A375 (cell line): ENCODE measurements at places on chromosomes 16 and 17. TPM values are rescaled to one million over a fixed set of nuclear protein-coding genes. Genes with fewer than 3 reads are reported as not detected.

The HOXB9 gene
- 22.0 and 22.8 TPM in 2 replicates for total RNA-seq

The ELOB gene
- total RNA-seq: 281 and 333 TPM in 2 replicates

The SLC43A2 gene
- 0.77 and 1.4 TPM in 2 replicates for total RNA-seq

The MC1R gene
- total RNA-seq: 12.2 and 13.8 TPM in 2 replicates

The KLHL10 gene
- total RNA-seq: not detected in 2 replicates

The TP53TG3C gene
- 0.90 and 1.1 TPM in 2 replicates for total RNA-seq

The WNT9B gene
- not detected in 2 replicates for total RNA-seq

The SMARCE1 gene
- 90.3 and 93.7 TPM in 2 replicates for total RNA-seq

The OR1A1 gene
- total RNA-seq: not detected in 2 replicates

The HSF5 gene
- total RNA-seq: 0.08 TPM in 1 of 2 replicates, not detected in the other

The EME1 gene
- 27.2 and 31.6 TPM in 2 replicates for total RNA-seq

The MRPS23 gene
- total RNA-seq: 55.9 and 63.1 TPM in 2 replicates

The LYRM1 gene
- 34.4 and 43.3 TPM in 2 replicates for total RNA-seq

The TBC1D3K gene
- total RNA-seq: not detected in 2 replicates

The TMEM238L gene
- not detected in 2 replicates for total RNA-seq

The GNG13 gene
- total RNA-seq: not detected in 2 replicates

The C16orf92 gene
- total RNA-seq: not detected in 2 replicates

The RDM1 gene
- 3.1 and 4.3 TPM in 2 replicates for total RNA-seq

The IL17C gene
- total RNA-seq: 0.15 TPM in 1 of 2 replicates, not detected in the other

The TEX19 gene
- 0.16 and 0.98 TPM in 2 replicates for total RNA-seq

The MFAP4 gene
- not detected in 2 replicates for total RNA-seq

The PRAC2 gene
- not detected in 2 replicates for total RNA-seq

The GPRC5C gene
- total RNA-seq: 0.74 and 1.3 TPM in 2 replicates
